DMS79 treated with DMSO at 0.1 percent for 48 hours (cell line): ENCODE measurements at places on chromosomes 12 and 14.
A peak's percentile ranks its signal among the peaks of the same experiment; 100 is the strongest.

GRCh38 chr12:13369474-13370056 lies 173.0 kb downstream of the EMP1 start:
- peak; percentile 99 for DNase-seq

GRCh38 chr12:27474344-27474743 lies 27.8 kb downstream of the SMCO2 start:
- no peak for DNase-seq

DNA sequence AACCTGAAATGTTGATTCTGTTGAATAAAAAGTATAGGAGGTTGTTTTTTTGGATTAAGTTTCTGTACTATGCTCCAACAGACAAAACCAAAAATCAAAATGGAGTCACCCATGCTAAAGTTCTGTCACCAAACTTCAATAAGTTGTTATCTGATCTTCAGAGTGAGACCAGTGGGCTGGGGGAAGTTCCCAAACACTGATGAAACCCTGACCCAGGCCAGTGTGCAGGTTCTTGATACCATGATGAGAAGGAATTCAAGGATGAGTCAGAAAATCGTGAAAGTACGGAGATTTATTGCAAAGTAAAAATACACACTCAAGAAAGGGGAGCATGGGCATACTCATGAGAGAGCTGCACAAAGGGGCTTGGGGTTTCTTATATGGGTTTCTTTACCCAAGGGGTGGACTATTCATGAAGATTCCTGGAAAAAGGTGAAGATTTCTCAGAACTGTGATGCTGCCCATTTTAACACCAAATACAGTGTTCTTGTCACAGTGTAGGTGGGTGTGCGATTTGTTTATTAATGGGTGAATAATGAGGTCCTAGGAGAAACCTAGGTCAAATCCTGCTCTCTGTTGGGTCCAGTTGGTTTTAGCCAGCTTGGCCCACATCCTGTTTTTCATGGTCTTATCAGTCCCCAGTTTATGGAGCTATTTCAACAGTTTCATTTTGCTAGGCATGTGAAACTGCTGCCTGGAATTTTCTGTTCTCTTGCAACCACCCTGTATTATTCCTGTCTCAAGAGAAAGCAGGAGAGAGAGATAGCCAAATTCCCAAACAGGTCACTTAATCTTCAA lies 27.5 kb upstream of the DENND5B start:
- no peak for DNase-seq

DNA sequence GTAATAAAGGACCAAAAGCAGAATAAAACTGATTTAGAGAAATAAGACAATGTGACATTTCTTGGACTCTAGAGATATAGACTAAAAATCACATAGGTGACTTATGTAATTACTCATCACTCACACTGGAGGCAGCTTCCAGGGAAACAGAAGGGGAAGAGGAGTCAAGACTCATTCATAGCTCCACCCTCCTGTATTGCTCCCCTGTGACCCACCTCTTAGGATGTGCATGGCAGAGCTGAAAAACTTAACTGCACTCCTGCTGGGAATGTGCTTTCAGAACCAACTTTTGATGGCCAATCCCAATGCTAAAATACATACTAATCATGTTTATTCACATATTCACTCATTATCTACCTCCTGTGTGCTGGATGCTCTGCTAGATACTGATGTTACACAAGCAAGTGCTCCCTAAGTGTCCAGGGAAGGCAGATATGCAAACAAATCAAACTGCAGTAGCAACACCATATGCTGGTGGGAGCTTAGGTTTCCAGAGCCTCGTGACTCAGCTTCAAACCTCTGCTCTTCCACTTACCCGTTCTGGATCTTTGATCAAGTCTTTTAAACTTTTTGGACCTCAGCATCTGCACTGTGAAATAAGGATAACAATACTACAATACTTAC lies 316.1 kb downstream of the GALC start:
- DNase-seq, result no peak

DNA sequence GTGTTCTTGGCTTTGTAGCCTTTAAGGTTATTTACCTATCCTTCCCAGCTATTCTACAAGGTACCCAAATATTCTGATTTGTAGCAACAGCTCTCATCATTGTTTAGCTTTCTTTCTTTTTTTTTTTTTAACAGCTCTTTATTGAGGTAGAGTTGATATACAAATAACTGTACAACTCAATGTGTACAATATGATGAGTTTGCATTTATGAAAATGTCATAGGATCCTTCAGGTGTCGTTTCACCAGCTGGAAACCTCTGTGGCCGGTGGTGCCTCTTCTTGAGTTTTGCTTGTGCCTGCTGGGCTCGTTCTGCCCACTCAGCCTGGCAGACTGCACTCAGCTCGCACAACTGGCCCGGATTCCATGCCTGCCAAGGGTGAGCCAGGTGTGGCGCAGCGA lies 26.9 kb upstream of the TBPL2 start:
- no peak for DNase-seq

- no peak for DNase-seq
Measured at GRCh38 chr12:116319898-116320621, 42.6 kb upstream of the MED13L start.

GRCh38 chr12:109727039-109727723 lies 13.6 kb downstream of the FAM222A start:
- DNase-seq, result no peak

GRCh38 chr14:21941885-21942284 lies 268.3 kb upstream of the OR4E1 start:
- DNase-seq, result no peak

DNA sequence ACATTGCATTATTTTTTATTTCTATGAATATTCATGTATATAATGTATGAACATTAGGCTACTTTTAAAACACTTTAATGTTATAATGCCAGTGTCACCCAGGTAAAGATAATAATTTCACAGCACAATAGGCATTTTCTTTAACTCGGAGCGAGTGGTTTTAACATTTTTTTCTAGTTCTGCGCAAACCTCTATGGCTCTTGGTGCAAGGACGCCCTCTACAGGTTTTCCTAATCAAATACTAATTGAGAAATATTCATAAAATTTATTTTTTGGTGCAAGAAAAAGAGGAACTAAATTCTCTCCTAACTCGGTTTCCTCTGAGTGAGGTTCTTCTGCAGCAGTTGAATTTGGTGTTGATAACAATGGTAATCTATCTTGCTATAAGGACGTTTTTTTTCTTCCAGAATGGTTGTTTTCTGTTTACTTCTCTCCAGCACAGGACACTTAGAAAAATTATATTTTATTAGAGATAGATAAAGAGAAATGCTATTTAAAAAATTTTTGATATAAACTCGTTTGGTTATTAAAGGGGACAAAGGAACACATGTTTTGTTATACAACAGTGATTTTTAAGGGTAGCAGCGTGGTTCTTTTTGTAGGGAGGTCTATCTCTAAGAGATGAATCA lies 2.4 kb upstream of the WIF1 start:
- no peak for DNase-seq

DNA sequence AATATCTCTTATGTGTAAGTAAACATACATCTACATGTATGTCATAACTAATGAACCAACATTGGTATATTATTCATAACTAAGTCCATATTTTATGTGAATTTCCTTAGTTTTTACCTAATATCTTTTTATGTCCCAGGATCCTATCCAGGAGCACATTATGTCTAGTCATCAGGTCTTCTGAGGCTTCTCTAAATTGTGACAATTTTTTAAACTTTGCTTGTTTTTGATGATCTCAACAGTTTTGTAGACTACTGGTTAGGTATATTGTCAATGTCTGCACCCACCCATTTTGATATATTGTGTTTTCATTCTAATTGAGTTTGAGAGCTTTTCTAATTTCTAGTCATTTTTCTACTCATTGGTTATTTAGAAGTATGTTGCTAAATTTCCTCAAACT lies 288.2 kb upstream of the DIO3 start:
- DNase-seq, result no peak

DNA sequence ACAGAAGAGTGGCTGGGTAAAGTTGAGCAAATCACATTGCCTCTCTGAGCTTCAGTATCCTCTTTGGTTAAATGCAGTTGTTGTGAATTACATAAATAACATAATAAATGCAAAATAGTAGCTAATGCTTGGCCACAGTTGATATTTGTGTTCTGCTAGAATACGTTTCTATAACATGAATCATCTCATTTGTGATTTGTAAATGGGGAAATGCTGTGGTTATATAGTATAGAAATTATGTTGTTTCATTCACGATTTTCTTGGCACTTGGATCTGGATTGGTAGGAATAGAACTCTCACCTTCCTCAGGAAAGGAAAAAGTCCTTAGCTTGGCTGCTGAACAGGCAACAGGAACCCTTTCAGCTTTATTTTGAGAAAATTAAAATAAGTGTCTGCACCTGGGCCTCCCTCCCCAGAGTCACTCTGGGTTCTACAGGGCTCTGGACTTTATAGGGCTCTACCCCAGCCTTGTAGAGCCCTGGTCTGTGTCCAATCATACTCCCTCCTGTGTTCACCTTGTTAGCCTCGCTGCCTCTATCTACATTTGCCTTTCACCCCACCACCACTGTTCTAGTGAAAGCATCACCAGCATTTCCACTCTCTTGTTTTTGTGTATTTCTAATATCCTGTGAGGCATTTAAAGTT lies 107.7 kb upstream of the BCAT1 start:
- no peak for DNase-seq

DNA sequence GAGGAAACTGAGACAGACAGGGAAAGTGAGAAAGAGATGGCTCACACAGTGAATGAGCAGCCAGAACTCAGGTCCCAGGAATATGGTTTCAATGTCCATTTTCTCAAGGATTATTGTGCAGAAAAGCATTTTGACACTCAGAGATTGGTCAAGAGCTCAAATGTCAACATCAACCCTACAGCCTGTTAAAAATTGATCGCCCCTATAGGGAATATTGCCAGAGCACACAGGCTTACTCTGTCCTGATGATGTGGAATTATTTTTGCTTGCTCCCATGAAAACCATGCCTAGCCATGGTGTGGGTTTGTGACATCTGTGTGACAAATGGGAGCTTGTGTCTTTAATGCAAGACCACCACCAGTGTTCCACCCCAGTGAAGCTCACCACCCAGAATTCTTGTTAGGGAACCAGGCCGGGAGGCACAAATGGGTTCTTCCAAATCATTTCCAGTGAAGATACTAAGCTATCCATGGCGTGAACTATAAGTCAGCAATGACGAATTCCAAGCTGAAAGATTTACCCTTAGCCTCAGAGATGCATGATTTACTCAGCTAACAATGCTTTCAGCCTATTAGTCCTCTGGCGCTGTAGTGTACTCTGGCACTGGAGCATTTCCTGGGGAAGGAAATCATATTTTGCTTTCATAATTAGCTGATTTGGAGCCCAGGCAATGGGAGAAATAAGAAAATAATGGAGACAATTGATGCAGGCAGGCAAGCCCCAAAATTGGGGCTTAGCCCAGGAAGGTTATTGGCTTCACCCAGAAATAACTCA lies 1188.2 kb upstream of the TMEM132C start:
- DNase-seq, result no peak

GRCh38 chr14:102095871-102096568 lies 9.2 kb upstream of the HSP90AA1 start:
- DNase-seq, result peak; percentile 99

- no peak for DNase-seq
Measured at GRCh38 chr12:70052931-70053497, 190.2 kb upstream of the CNOT2 start.

- DNase-seq, result no peak
Measured at GRCh38 chr14:101591121-101591520, 29.8 kb downstream of the DIO3 start.

- peak; percentile 78 for DNase-seq
Measured at GRCh38 chr14:57729208-57730187, 136.4 kb downstream of the SLC35F4 start.

- DNase-seq, result no peak
Measured at GRCh38 chr12:51926718-51927117, 19.4 kb downstream of the ACVRL1 start.

DNA sequence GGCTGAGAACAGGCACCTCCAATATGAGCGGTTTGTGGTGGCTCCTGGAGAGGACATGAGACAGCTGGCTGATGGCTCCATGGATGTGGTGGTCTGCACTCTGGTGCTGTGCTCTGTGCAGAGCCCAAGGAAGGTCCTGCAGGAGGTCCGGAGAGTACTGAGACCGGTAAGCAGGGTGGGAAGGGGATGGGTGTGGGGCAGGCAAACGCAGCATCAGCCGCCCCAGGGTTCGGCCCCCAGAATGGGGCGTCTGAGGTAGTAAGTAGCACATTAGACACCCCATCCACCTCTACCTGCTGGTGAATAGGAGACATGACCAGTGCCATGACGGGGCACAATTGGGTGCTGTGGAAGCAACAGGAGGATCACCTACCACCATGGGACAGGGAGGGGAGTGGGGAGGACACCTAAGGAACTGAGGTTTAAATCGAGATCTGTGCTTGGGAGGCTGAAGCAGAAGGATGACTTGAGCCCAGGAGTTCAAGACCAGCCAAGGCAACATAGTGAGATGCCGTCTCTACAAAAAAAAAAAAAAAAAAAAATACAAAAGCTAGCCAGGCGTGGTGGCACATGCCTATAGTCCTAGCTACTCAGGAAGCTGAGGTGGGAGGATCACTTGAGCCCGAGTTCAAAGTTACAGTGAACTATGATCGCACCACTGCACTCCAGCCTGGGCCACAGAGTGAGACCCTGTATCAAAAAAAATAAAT lies 25.5 kb downstream of the ITGA7 start:
- no peak for DNase-seq

DNA sequence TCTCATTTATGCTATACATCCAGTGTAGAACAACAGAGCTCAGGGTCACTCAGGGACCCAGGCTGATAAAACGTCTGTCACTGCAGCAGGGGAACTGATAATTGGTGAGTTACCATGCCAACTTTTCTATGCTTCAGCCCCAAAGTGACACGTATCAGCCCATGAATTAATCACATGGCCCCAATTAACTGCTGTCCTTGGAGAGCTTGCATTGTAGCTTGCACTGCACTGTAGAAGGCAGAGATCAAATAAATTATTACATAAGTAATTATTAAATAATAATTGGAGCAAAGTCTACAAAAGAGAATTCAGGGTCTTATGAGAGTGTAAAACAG lies 144.6 kb downstream of the SUDS3 start:
- DNase-seq, result no peak
